ENCODE measurements at places on chromosomes 5 and 9.

- DNase-seq = no peak
These were observed 278.6 kb upstream of the C9orf72 start for GRCh38 chr9:27851858-27852257.

DNA sequence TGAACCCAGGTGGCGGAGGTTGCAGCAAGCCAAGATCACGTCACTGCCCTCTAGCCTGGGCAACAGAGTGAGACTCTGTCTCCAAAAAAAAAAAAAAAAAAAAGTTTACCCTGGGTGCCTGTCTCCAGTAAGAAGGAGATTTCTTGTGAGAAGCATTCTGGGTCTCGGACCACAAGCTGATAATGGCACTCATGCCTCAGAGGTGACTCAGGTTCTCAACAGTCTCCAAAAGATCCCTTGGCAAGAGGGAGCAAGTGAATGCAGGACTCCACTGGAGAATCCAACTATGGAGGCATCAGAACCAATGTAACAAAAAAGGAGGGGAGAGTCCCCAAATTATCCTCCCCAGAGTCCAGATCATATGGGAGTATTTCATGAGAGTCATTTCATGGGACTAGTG, 106.0 kb upstream of the LRRTM2 start:
- DNase-seq = no peak

GRCh38 chr9:35370241-35370640, 119.7 kb upstream of the RUSC2 start:
- DNase-seq = no peak

DNA sequence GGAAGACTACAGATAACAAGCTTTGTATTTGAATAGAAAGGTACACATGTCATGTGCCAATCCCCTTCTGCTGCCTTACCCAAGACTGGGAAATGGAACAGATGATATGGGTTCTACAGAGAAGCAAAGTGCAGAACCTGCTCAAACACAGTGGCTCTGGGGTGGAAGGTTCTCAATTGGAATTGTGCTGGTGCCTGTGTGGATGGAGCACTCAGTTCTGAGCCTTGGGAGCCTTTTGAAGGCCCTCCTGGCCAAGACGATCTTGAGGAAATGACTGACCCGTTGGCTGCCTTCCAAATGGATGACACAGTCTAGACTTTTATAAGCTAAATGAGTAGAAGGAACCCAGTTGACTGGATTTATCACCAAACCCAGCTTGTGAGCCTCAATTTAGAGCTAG, 4.2 kb upstream of the PRSS3 start:
- no peak for DNase-seq

DNA sequence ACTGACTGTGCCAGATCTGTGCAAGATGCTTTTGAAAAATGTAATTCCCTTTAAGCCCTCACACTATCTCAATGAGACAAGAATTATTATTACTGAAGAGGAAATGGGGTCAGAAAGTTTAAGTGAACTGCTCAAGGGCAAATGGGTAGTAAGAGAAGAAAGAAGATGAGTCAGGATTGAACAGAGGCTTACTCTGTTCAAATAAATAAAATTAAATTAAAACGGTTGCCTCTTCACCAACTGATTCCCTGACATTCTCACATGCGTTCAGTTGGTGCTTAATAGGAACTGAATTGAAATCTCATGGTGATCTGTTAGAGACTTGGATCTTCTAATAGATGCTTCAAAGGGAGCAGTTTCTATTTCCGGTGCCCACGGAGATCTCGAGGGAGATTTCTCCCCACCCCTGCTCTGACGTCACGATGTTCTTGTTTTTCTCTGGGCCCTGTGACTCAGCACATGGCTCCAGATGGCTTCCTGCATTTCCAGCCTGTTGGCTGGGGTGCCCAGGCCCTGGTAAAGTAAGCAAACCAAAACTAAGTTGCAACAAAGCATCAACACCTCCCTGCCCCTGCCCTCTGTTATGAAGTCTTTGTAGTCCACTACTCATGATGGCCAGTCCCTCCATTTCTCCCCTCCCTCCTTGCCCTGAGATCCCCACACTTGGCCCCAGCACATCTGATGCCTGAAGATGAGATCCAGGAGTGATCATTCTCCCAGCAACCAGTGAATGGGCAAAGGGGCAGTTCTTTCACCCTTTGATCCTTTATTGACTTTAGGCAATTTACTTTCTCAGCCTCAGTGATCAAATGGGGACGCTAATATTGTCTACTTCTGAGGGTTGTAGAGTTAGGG, 106.1 kb upstream of the CPEB4 start:
- no peak for DNase-seq

DNA sequence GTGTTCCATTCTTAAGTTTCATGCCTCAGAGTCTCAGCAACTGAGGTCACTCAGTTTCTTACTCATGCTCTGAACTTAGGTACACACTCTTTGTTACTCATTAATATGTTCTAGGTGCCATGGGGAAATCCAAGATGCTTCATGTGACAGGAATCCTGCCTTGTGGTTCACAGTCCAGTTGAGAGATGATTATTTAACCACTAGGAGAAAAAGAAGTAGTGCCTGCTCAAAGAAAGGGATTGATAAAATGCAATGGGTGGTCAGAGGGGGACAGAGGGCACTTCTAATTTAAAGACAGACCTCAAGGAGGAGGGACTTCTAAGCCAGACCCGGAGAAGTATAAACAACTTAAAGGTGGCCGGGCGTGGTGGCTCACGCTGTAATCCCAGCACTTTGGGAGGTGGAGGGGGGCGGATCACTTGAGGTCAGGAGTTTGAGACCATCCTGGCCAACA, 69.0 kb downstream of the UGCG start:
- no peak for DNase-seq

DNA sequence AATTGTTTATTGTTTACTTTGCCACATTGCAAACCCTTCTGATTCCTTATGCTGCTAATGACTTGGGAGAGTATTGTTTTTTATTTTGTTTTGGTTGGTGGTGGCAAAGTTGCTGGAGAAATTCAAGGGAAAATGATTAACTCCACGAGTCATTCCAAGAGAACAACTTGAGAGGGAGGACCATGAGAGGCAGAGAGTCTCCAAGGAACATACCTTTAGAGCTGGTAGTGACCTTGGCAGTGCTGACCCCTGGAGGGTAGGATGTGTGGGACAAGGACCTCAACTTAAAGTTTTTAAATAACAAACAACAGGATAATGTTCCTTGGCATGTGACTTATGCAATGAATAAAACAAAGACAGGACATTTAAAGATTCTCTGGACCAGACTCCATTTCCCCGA, 139.7 kb downstream of the LRRC70 start:
- DNase-seq = no peak

GRCh38 chr5:173868096-173868880, 19.9 kb upstream of the CPEB4 start:
- DNase-seq = no peak

- peak; percentile 67 for DNase-seq
These were observed 9.7 kb upstream of the SLC25A51 start for GRCh38 chr9:37913480-37914153.

GRCh38 chr9:94740145-94740840, 13.8 kb downstream of the AOPEP start:
- DNase-seq = no peak

Measured in NCI-H510A treated with DMSO at 0.1 percent for 48 hours (cell line).